Occipital lobe (tissue), 3 donors: ENCODE measurements at places on chromosomes 16 and 17.

- peak; percentile 57 for DNase-seq
Measured at GRCh38 chr16:57815987-57816745, 13.9 kb upstream of the KIFC3 start.

GRCh38 chr17:37698132-37698910, 46.5 kb downstream of the HNF1B start:
- DNase-seq: no peak

DNA sequence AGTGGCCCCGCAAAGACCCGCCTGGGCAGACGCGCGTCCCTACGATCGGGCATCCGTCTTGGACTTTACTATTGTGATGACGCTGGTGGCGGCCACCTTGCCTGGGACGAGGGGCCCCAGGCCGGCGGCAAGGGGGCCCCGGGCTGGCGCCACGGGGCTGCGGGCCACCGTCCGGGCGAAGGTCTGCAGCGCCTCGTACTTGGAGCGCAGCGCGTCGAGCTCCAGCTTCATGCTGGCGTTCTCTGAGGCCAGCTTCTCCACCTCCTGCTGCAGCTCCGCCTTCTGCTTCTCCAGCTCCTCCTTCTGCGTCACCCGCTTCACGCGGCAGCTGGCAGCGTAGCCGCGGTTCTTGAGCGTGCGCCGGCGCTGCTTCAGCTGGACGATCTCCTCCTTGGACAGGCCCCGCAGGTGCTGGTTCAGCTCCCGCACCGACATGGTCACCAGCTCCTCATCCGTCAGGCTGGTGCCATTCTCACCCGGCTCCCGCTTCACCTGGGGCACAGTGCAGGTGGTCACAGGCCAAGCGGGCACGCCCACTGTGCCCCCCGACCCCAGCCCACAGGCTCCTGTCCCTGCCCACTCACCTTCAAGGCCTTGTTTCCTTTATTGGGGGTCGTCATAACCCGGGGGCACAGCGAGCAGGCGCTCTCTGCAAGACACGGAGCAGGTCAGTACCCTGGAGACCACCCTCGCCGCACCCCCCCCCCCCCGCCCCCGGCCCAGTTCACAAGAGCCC, 4.8 kb upstream of the SIRT7 start:
- no peak for DNase-seq

GRCh38 chr17:64628641-64629040, 33.5 kb downstream of the SMURF2 start:
- no peak for DNase-seq

DNA sequence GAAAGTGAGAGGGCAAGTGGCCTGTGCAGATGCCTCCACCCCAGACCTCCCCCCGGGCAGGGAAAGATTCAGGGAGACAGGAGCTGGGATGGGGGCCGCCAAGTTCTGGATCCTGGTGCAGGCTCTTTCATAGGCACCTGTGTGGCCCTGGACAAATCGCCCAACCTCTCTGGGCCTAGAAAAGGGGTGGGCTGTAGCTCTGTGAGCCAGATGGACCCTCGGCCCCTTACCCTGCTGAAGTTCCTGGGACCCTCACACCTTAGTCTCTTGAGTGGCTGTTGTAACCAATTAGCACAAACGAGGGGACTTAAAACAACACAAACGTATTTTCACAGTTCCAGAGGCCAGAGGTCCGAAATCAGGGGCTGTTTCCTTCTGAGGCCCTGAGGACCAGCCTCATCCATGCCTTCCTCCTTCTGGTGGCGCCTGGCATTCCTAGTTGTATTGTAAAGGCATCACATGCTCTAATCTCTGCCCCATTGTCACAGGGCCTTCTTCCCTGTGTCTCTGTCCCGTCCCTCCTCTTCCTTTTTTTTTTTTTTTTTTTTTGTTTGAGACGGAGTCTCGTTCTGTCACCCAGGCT, 352.6 kb downstream of the SEC14L1 start:
- no peak for DNase-seq

GRCh38 chr17:36092230-36092629, 2.3 kb upstream of the CCL3 start:
- DNase-seq: no peak

- DNase-seq: no peak
Measured at GRCh38 chr17:14959106-14959648, 305.9 kb downstream of the PMP22 start.

GRCh38 chr17:41513168-41513547, 5.5 kb downstream of the KRT15 start:
- no peak for DNase-seq

DNA sequence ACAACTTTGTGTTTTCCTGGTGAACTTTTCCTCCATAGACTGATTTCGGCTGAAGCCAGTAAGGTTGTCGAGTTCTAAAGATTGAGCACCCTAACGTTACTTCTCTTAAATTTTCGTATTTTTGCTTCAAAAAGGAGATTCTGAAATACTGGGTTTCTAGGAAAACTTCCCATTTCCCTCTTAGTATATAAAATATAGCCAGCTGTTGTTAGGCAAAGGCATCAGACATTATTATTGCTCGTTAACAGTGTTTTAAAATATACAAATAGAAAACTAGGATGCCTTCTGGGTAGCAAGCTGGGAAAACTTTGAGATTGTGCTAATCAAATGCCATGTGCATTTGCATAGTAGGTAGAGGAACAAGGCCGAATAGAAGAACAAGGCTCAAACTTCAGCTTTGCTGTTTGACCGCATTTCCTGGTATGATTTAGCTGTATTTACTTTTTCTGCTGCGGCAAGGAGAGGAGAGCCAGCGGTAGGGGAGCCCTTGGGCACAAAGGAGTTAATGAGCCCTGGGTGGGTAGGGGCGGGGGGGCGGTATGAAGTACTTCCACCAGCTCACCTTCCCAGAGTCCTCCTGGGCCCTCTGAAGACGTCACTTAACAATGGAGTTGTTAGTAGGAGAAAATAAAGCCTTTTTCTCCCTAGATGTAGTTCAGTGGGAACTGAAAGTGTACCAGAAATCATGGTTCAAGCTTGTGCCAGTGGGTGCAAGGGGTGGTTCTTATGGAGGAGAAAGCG, 151.9 kb downstream of the MSI2 start:
- DNase-seq: no peak

DNA sequence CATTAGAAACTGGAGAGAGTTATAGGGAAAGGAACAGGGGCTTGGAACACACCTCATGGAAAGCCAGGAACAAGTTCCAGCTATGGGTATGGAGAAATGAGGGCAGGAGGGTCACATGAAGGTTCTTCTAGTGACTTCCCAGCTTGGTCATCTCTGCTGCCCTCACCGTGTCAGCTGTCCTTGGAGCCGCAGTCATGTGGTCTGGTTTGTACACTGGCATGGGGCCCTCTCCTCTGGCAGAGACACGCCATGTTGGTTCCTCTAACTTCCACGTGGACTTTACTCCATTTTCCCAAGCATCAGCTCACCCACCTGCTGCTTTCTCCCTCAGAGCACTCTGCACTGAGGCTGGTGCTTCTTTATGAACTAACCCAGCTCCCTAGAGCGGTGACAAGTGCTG, 26.3 kb downstream of the MPG start:
- DNase-seq: no peak

DNA sequence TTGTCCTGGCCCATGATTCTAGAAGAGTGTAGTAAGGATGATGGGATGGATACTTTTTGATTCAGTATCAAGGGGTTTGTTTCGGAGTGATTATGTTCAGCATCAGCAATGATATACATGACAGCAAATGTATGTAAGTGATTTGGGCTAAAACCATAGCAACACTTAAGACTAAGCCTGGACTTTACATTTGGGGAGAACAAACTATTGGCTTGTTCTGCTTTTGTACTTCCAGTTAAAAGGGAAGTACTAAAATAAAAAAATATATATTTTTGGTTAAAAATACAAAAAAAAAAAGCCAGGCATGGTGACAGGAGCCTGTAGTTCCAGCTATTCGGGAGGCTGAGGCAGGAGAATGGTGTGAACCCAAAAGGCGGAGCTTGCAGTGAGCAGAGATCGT, 20.5 kb upstream of the DHX8 start:
- DNase-seq: no peak

- no peak for DNase-seq
Measured at GRCh38 chr17:55730380-55730779, 7.7 kb upstream of the TMEM100 start.

DNA sequence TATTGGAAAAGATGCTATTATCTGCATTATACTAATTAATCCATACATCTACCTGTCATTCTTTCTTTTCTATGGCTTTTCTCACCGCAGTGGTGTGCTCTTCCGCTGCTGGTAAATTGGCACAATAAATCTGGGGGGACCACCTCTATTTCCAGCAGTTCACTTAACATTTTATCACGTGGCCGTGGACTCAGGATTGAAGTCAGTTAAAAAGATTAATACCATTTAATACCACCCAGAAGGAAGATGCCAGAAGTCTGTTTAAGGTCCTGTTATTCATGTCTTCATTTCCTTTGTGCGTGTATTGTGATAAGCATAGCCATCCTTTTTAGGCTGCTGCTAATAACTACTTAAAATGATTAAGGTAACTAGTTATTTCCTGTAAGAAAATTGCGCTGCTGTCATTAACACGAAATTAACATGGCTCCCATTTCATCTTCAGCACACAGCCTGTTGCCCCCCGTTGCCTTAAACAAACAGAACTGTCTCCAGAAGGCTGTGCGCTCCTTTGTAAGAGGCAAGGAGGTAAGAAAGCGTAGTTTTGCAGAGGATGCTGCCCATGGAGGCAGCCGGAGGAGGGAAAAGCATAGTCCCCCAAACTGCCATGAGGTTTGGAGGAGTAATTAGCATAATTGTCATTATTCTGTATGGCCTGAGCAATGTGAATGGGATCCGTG, 414.4 kb downstream of the UTP18 start:
- no peak for DNase-seq

GRCh38 chr16:29920288-29921033, 5.6 kb downstream of the KCTD13 start:
- peak; percentile 26 for DNase-seq

DNA sequence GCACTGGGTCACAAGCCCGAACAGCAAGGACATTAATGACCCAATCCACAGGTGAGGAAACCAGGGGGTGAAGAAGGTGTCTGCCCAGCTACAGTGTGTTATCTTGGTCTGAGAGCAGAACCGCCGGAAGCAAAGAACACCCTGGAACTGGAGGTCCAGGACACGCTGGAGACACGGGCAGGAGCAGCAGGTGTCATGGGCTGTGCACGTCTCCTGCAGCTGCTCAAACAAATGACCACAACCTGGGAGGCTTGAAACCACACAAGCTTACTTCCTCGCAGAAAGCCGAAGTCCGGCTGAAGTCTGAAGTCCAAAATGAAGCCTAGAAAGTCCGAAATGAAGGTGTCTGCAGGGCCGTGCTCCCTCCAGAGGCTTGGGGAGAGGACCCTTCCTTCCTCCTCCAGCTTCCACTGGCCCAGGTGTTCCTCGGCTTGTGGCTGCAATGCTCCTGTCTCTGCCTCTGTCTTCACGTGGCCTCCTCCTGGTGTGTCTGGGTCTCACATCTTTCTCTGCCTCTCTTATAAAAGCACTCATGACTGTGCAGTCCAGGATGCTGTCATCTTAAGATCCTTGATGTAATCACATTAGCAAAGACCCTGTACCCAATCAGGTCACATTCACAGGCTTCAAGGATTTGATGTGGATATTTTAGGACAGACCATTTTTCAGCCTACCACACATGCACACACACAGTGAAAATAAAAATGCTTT, 351.2 kb downstream of the C16orf95 start:
- no peak for DNase-seq

- no peak for DNase-seq
Measured at GRCh38 chr17:31134576-31134975, 39.8 kb downstream of the NF1 start.

DNA sequence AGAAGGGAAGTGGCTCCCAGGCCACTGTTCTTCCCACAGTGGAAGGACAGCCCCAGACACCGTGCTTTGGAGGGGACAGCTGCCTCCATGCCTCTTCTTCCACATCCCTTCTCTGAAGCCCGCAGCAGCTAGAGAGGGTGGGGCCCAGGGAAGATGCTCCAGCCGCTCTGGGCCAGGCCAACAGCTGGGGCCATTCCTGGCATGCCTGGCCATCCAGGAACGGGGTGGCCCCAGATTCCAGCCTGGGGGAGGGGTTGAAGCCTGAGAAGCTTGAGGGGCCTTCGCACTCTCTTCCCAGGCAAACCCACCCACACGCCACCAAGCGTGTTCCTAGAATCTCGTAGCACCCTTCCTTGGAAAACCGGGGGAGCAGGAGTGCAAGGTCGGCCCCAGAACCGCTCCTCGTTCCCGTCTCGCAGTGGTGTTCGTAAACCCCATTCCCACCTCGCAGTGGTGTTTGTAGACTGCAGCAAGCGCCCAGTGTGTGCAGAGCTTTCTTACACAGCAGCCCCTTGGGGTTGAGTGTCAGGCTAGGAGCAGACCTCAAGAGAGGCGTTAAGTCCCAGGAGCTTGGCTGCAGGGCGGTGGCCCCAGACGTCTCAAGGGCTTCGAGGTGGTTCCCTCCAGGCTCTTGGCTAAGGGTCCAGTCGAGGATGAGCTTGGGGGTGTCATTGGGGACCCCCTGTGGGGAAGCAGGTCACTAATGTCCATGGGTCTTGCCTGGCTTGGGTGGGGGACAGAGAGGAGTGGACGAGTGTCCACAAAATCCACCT, 2.7 kb downstream of the CDH15 start:
- no peak for DNase-seq

- DNase-seq: no peak
Measured at GRCh38 chr17:71052971-71053370, 883.6 kb downstream of the KCNJ2 start.

- no peak for DNase-seq
Measured at GRCh38 chr17:57459286-57459915, 203.1 kb downstream of the MSI2 start.

DNA sequence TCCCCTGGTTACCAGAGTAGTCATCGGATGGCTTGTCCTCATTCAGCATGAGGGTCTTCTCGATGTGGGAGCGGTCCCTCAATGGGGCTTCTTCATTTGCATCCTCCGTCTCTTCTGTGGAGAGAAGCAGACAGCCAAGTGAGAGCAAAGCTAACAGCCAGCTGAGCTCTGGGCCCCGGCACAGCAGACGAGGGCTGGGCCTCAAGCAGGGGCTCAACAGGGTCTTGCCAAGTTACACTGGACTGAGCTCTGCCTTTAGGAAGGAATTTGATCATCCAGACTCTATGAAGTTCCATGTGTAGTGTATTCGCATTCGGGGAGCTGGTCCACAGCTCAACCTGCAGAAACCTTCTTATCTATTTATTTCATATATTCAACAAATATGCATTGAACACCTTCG, 37.4 kb downstream of the SRL start:
- DNase-seq: no peak

DNA sequence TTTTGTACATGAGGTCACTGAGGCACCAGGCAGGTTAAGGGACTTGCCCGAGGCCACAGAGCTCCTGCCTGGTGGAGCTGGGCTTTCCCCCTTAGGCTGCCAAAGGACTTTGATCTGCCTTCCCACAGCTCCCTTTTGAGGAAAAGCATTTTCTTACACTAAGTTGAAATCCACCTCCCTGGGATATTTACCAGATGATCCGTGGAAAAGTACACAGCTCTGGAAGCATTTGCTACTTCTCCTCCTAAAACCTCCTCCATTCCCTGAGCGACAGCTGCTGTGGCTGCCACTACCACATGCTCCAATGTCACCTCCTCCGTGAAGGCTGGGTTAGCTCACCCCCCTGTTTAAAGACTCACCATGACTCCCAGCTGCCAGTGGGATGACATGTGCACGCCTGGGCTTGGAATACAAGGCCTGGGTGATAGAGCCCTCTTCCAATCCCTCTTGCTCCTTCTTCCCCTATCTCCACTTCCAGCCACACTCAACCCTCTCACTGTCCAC, 1.2 kb upstream of the MPRIP start:
- peak; percentile 72 for DNase-seq
